ENCODE measurements at places on chromosomes 11 and 22.

GRCh38 chr11:94597896-94598295 lies 30.7 kb downstream of the PIWIL4 start:
- no peak for DNase-seq

DNA sequence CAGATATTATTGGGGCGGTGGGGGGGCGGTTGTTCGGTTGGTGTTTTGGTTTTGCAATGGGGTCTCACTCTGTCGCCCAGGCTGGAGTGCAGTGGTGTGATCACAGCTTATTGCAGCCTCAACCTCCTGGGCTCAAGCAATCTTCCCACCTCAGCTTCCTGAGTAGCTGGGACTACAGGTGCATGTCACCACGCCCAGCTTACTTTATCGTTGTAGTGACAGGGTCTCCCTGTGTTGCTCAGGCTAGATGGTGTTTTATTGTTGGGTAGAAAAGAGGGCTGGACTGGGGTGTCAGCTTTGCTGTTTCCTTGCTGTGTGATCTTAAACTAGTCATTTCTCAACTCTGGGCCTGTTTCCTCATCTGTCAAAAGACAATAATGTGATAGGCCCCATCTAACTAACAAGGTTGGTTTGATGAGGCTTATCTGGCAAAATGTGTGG lies 17.5 kb upstream of the MYH9 start:
- no peak for DNase-seq

- DNase-seq, result no peak
Observed at GRCh38 chr22:25623310-25623734, 58.8 kb downstream of the GRK3 start.

DNA sequence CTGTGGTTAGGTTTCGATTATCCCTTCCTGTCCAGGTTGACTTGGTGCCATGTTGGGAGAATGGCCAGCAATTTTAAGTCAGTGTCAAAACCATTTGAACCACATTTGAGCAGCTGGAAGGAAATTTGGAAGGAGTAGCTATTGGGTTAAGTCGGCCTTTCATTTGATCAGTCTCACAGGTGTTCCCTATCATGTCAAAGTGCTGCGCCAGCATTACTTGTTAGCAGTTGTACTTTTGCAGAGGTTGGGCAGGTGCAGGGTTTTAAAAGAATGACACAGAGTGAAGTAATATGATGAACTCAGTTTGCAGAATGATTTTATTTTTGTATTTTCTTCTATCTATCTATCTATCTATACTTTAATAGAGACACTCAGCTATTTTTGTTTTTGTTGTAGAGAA lies 6.4 kb upstream of the TYMP start:
- DNase-seq, result no peak

DNA sequence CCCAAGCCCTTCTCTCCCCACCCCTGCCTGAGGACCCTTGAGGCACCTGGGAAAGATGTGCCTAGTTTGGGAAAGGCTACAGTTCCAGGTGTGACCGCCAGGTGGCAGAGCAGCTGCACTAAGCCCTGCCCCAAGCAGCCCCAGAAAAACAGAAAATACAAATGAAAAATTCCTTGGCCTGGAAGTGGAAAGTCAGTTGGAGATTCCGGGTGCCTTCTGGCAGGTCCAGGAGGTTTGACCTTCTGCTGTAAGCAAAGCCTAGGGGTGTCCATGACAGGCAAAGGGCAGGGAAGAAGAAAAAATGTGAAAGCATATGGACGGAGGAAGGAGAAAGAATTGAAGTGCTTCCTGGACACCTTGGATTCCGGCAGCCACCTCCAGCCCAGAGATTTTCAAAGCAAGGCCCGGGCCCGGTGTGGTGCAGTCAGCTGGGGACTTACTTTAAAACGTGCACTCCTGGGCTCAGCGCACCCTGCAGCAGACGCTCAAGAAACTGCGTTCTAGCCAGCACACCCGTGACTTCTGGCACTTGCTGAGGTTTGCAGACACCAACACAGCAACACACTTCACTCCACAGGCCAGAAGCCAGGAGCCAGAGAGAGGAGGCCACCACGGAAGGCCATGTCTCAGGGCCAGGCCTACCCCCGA lies 37.3 kb upstream of the SLC22A12 start:
- DNase-seq, result peak; percentile 10

- DNase-seq, result no peak
Observed at GRCh38 chr11:16412525-16413172, 56.3 kb upstream of the SOX6 start.

DNA sequence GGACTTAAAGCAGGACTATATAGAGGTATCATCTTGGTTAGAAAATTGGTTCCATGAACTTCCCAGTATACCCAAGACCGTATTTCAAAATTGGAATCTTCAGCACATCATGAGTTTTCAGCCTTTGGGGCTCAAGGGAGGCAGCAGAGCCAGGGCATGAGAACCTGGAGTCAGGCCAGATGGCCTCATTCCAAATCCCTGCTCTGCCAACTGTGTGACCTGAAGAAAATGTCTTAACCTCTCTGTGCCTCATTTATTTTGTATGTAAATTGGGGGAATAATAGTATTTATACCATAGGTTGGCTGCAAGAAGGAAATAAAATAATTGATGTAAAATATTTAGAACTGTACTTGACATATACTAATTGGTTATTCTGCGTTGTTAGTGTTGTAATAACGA lies 987.6 kb downstream of the TBC1D22A start:
- no peak for DNase-seq

Data from stimulated activated CD8-positive, alpha-beta memory T cell treated with anti-CD3 and anti-CD28 coated beads, Interleukin-12 subunit alpha, Interleukin-12 subunit beta, amount 100 ng/mL, for 4 hours (primary cell).